ENCODE measurements at places on chromosomes 7 and 10. TPM values are rescaled to one million over a fixed set of nuclear protein-coding genes. Genes with fewer than 3 reads are reported as not detected.

NXPH1 gene
- total RNA-seq = not detected

HELLS gene
- total RNA-seq = 120 TPM

GNA12 gene
- total RNA-seq = 37.0 TPM

HKDC1 gene
- total RNA-seq = 0.62 TPM

FOXP2 gene
- not detected for total RNA-seq

GRCh38 chr7:42972699-42973500 lies 40.7 kb downstream of the MRPL32 start:
- H3K27ac ChIP-seq = no peak overlapping the region
- H3K27me3 ChIP-seq = peaks cover 12% of the 10 kb centered on the region
- no peak overlapping the region for H3K4me3 ChIP-seq
- no peak for DNase-seq

GRCh38 chr10:103451091-103451813 lies 918 bp downstream of the CALHM2 start:
- peaks cover 10% of the 10 kb centered on the region for H3K36me3 ChIP-seq
- peak; percentile 61 for DNase-seq
- H3K4me1 ChIP-seq = peaks cover 23% of the 10 kb centered on the region
- H3K27ac ChIP-seq = peak overlapping the region; percentile 91
- peak overlapping the region; percentile 96 for H3K4me3 ChIP-seq

- no peak overlapping the region for H3K4me3 ChIP-seq
- H3K36me3 ChIP-seq = no peaks in the 10 kb centered on the region
- no peaks in the 10 kb centered on the region for H3K4me1 ChIP-seq
- no peak for DNase-seq
- no peak overlapping the region for H3K27ac ChIP-seq
Measured at GRCh38 chr10:126126866-126127265, 230.5 kb downstream of the FANK1 start.

GRCh38 chr7:156238366-156239133 lies 402.0 kb upstream of the RNF32 start:
- no peak for DNase-seq
- peaks cover 2% of the 10 kb centered on the region for H3K27me3 ChIP-seq
- no peaks in the 10 kb centered on the region for H3K36me3 ChIP-seq
- no peaks in the 10 kb centered on the region for H3K4me1 ChIP-seq
- H3K27ac ChIP-seq = no peak overlapping the region
